ENCODE measurements at places on chromosomes 6 and 20.

DNA sequence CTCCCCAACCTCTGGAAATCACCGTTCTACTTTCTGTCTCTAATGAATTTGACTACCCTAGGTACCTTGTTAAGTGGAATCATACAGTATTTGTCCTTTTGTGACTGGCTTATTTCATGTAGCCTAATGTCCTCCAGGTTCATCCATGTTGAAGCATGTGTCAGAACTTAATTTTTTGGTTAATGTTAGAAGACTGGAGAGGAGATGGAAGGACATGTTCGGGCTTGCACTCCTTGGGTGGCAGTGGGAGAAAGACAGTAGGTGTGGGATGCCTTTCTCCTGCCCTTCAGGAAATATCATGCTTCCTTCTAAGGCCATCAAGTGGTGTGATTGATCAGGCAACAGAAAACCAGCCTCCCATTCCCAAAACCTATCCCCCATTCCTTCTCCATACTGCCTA is 61.1 kb upstream of the RNF144B start:
- DNase-seq, result no peak

DNA sequence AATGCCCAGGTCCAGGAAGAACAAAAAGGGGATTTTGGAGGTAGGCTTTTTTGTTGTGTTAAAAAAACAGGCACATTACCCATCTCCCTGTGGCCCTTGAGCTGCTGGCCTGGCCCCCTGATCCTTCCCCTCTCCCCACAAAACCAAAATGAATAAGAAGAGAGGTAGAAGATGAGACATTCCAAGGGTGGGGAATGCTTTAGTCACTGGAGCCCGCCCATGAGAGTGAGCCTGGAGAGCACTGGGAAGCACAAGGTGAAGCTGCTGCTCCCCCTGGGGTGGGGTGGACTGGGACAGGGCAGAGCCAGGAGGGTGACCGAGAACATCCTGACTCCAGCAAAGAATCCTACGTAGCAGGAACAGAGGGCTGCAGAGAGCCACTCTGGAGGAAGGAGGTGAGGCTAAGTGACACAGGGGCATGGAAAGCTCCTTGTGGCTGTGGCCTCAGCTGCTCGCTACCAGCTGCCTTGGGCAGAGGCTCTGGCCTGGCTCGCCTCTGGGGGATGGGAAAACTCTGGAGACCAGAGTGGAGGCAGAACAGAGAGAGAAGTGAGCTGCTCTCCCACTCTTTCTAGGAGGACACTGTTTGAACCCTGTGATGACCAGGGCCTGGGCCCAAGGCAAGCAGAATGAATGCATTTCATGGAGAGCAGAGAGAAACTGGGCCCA is 48.3 kb downstream of the AKAP7 start:
- DNase-seq, result no peak

GRCh38 chr6:79134699-79135474 is 56.8 kb upstream of the PHIP start:
- DNase-seq, result no peak

DNA sequence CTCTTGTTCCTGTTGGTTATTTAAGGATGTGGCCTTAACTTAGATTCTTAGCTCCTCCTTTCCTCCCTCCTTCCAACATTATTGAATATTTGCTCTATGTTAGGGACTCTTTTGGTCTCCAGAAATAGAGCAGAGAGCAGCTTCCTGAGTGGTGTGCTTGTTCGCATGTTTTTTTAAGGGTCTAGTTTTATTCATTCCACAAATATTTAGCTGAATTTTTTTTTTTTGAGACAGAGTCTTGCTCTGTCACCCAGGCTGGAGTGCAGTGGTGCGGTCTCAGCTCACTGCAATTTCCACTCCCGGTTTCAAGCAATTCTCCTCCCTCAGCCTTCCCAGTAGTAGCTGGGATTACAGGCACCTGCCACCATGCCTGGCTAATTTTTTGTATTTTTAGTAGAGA is 169.2 kb downstream of the ZFAND3 start:
- DNase-seq, result no peak

DNA sequence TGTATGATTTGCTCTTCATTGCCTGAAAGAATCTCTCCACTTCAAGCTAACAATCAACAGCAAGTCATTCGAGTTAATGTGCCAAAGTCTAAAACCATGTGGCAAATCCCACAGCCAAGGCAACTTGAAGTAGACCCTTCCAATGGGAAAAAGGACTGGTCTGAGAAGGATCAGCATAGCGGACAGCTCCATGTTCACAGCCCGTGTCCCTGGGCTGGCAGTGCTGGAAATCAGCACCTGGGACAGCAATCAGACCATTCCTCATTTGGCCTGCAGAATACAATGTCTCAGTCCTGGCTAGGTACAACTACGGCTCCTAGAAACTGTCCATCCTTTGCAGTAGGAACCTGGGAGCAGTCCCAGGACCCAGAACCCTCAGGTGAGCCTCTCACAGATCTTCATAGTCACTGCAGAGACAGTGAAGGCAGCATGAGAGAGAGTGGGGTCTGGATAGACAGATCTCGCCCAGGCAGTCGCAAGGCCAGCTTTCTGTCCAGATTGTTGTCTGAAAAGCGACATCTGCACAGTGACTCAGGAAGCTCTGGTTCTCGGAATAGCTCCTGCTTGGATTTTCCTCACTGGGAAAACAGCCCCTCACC is 1.1 kb downstream of the GJA10 start:
- DNase-seq, result no peak

GRCh38 chr6:143299253-143300166 is 151.0 kb downstream of the ADAT2 start:
- no peak for DNase-seq

- DNase-seq, result no peak
Measured at GRCh38 chr6:45966797-45967196, 48.9 kb downstream of the CLIC5 start.

- DNase-seq, result no peak
Measured at GRCh38 chr20:8671370-8671961, 397.4 kb upstream of the PLCB4 start.

DNA sequence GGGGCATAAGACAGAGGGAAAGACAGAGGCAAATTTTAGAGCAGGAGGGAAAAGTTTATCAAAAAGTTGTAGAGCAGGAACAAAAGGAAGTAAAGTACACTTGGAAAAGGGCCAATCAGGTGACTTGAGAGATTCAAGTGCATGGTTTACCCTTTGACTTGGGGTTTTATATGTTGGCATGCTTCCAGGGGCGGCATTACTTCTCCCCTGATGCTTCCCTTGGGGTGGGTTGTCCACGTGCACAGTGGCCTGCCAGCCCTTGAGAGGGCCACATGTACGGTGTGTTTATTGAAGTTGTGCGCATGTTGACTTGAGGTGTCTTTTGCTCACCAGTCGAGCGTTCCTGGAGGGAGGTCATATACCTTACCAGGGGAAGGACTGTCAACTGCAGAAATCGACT is 259.5 kb upstream of the JARID2 start:
- DNase-seq, result no peak

DNA sequence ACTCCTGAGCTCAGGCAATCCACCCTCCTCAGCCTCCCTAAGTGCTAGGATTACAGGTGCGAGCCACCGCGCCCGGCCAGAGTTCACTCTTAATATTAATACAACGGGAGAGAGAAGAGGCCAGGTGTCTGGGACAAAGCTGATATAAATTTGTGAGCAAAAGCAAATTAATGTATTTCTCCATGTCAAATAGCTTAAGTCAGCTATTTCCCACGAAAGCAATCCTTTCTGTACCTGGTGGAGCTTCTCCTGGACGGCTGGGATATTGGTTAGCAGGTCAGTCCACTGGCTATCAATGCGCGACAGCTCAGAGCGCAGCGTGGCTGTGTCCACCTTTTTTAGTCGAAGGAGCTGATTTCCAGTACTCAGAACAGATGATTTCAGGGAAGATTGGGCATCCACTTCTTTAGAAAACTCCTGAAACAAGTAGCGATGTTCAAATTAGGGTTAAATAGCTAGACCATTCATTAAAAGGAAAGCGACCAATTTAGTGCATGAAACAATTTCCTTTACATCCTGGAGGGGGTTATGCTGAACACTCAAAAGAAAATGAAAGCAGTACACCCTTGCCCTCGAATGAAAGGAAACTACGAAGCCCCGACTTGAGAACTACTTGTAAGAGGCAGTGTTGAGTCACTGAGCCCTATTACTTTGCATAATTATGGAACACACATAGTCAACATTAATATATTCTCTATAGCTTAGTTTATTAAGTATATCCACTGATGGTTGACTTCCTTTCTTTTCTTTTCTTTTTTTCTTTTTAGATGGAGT is 403.4 kb downstream of the SYNE1 start:
- peak; percentile 27 for DNase-seq

DNA sequence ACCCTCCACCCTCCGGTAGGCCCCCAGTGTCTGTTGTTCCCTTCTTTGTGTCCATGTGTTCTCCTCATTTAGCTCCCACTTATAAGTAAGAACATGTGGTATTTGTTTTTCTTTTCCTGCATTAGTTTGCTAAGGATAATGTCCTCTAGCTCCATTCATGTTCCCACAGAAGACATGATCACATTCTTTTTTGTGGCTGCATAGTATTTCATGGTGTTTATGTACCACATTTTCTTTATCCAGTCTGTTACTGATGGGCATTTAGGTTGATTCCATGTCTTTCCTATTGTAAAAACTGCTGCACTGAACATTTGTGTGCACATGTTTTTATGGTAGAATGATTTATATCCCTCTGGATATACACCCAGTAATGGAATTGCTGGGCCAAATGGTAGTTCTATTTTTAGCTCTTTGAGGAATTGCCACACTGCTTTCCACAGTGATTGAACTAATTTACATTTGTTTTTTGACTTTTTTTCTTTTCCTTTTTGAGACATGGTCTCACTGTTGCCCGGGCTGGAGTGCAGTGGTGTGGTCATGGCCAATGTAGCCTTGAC is 4.5 kb downstream of the KPNA5 start:
- DNase-seq, result no peak

DNA sequence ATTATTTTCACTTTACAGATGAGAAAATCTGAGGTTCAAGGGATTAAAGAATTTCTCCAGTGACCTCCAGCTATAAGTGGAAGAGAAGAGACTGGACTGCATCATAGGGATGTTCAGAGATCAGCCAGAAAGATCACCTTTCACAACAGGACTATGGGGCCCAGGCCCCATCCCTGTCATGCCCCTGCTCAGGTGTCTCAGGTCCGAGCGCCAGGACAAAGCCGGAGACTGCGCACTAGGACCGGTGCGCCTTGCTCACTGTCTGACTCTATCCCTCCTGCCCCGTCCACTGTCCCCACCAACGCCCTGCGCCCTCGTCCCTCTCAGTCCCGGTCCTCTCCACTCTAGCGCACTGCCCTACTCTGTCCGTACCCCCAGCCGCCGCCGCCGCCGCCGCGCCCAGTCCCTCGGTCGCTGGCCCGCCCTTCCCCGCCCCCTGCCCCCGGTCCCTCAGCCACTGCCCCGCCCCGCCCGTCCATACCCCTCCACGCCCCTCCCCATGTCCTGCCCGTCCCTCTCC is 521 bp upstream of the RAD21L1 start:
- DNase-seq, result no peak

DNA sequence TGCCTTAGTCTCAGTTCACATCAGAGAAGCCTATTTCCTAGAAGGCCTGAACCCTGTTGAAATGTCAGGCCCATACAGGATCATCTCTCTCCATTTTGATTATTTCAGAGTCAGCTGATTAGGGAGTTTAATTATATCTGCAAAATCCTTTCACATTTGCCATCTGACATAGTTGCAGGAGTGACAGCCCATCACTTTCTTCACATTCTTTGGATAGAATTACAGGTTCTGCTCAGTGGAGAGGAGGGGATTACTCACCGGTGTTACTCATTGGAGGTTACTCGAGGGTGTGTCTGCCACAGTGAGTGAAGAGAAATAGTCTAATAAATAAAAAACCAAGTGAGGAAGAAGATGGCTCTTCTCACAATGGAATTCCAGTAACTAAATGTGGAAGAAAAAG is 216.8 kb downstream of the TMEM242 start:
- DNase-seq, result peak; percentile 13

DNA sequence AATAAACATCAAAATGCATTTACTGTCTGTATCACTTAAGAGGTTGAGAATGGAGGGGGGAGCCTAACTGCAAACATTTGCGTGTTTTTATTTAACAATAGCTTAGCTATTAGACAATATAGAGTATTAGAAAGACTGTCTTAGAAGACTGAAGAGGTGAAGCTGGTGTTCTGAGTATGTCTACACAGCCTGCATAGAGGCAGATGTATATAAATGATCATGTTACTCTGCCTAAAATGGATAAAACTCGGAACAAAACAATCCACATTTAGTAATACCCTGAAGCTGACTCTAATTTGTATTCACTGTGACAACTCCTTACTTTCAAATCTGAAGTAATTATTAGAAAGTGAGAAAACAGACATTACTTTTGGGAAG is 181.9 kb downstream of the GMPR start:
- no peak for DNase-seq

DNA sequence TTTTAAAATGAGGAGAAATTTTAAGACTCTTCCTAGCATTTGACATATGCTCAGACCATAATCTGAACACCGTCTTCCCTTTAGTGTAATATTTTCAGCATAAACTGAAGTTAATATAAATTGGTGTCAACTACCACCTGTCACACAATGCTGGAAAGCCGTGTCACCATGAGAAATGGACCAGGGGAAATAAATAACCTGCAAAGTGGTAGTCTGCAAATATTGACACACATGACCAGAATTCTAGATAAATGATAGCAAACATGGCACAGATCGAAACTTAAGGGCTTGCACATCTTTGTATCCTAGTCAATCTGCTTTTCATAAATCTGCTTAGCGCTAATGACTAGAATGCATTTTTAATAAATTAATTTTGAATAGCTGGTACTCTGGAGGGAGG is 191.9 kb downstream of the CD83 start:
- DNase-seq, result no peak

DNA sequence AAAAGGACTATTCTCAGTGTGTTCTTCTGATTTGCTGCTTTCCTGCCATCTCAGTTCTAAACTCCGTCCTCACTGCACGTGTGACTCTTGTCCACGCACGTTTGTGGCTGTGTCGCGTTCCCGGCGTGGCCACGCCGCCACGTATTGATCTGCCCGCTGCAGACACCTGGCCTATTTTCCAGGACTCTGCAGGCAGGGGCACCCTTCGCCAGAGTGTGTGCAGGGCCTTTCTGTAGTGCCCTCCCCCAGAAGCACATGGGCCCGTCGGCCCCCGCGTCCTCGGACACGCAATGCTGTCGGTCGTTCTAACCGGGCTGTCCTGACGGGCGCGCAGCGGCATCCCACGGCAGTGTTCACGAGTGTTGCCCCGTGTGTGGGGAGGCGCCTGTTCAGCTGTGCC is 87.6 kb downstream of the YTHDF1 start:
- DNase-seq, result no peak

GRCh38 chr6:106194949-106195921 is 109.1 kb downstream of the PRDM1 start:
- no peak for DNase-seq

Data from activated naive CD4-positive, alpha-beta T cell treated with Interleukin-2 at 50 U/mL for 16 hours (primary cell).